ENCODE measurements at places on chromosomes 4 and X.

DNA sequence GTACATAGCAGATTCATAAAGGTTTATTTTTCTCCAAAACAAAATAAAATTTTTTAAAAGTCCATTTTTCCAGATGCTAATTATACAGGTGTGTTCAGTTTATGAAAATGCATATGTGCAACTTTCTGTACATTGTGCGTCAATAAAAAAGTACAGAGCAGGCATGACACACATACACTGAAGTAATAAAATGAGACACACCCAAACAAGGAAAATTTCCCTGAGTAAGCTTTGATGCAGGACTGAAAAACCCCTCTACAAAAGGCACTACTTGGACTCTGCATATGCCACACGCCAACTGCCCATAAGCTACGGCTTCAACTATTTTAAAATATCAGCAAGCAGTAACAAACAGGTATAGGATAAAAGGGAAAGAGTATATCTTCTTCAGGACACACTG is 13.8 kb downstream of the ARAP2 start:
- no peak for DNase-seq

- DNase-seq = no peak
Measured at GRCh38 chr4:151962138-151962823, 201.5 kb upstream of the GATB start.

GRCh38 chr4:139576219-139576618 is 20.2 kb upstream of the SETD7 start:
- no peak for DNase-seq

- peak; percentile 20 for DNase-seq
Measured at GRCh38 chrX:24396236-24396930, 35.9 kb downstream of the SUPT20HL1 start.

DNA sequence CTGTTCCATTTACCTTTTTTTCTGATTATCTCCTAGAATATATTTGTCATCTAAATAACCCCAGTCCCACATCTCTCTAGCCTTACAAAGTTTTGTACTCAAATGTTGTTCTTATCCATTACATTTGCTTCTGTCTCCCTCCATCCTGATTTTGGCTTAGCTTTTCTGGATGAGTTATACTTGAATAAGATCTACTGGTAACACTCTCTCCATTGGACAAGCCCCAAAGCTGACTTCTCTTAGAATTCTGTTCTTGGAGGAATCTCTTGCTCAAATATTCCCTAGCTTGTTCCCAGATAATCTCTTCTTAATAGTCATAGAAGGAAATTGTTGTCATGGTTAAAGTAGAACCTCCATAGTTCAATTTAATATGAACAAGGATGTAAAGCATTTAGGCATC is 115.5 kb upstream of the HS3ST1 start:
- no peak for DNase-seq

DNA sequence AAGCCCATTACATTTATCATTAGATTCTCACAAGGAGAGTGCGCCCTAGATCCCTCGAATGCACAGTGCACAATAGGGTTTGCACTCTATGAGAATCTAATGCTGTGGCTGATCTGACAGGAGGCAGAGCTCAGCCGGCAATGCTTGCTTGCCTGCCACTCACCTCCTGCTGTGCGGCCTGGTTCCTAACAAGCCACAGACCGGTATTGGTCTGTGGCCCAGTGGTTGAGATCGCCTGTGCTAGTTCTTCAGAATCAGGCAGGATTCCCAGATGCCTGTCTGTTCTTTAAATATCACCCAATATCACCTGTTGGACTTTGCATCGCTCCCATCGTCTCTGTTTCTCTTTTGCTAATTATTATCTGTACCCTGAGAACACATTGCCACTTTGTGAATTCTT is 14.0 kb downstream of the DSPP start:
- DNase-seq = no peak

DNA sequence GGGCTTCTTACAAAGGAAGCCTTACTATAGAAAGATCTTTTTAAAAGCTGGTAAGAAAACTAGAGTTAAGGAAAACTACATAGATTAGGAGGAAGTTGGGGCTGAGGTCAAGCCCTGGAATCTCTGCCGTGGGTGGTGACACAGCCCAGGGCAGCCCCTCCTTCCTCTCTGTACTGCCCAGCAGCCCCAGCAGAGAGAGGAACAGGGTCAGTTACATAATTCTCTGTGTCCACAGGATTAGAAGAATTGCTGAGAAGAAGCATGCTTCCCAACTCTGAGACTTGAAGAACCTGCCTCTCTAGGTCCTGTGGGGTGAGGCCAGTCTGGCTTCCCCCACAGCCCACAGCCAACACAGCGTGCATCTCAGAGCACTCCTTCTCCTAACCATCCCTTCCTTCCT is 9.2 kb upstream of the ABLIM2 start:
- no peak for DNase-seq

DNA sequence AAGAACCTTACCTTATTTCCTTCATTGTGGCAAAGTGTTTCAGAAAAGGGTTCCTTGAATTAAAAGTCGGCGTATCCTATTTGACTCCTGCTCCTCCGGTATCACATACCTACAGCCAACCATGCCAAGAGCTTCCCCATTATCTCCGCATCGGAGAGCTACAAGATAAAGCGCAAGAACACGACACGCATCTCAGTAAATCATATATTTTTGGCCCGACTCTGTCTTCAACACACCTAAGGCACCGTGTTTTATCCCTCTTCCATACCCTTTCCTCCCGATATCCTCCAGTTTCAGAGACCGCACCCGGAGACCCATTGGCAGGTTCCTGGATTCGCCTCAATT is 497 bp upstream of the THAP9 start:
- DNase-seq = no peak

- DNase-seq = no peak
Measured at GRCh38 chr4:173805884-173806283, 275.9 kb upstream of the HAND2 start.

- DNase-seq = peak; percentile 97
Measured at GRCh38 chr4:116531870-116532269, 553.5 kb downstream of the TRAM1L1 start.

- DNase-seq = no peak
Measured at GRCh38 chr4:48343551-48343950, 2.2 kb downstream of the SLAIN2 start.

DNA sequence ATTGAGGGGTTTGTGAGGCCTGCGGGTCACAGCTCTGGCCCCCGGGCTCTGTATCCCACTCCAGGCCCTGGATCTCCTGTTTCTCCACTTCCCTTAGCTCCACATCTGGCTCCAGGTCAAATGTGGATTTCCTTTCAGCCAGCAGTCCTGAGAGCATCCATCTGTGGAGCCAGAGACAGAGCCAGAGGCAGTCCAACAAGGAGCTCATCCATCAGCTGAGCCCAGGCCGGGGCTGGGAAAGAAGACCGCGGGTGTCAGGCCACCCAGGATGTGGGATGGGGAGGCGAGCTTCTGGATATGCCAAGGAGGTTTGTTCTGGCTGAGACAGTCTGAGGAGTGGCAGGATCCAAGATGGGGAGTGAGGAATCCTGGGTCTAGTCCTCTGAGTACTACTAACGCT is 91.7 kb downstream of the EFNB1 start:
- no peak for DNase-seq

DNA sequence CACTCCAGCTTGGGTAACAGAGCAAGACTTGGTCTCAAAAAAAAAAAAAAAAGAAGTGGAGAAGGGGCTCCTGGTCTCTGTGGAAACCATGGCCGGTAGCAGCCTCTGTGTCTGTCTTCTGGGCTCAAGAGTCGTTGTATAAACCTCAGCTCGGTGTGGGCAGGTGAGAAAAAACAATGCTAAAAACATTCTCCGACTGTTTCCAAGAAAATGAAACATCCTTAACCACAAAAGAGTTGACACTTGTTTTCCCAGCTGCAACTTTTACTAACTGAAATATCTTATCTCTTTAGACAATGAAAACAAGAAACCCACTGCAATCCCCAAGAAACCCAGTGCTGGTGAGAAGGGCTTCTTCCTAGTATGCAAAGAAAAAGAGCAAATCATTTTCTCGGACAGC is 26.2 kb downstream of the CD99 start:
- DNase-seq = peak; percentile 67

- DNase-seq = no peak
Measured at GRCh38 chr4:152476796-152477195, 59.1 kb downstream of the FBXW7 start.

DNA sequence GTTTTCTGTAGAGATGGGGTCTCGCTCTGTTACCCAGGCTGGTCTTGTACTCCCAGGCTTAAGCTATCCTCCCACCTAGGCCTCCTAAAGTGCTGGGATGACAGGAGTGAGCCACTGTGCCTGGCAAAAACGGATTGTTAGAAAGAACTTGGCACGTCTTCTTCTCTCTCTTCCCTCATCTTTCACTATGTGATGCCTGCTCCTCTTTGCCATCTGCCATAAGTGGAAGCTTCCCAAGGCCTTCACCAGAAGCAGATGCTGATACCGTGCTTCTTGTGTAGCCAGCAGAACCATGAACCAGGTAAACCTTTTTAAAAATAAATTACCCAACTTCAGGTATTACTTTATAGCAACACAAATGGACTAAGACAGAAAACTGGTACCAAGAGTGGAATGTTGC is 36.9 kb upstream of the HUWE1 start:
- DNase-seq = no peak

- no peak for DNase-seq
Measured at GRCh38 chrX:9530848-9531274, 66.0 kb downstream of the TBL1X start.

DNA sequence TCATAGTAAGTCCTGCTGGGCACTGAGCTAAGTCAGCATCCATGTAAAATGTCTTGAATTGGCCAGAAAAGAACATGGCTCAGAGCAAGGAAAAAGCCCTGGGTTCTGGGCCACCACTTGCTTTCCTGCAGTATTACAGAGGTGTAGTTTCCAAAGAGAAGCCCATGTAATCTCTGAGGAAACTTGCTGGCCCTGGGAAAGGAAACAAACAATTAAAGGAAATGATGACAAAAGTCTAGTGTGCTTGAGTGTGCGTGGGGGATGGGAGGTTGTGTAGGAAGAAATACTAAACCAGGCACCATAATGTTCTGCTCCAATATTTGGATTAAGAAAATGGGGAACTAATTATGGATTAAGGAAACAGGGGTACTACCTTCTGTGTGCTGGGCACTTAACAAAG is 39.5 kb upstream of the SMIM10L2A start:
- no peak for DNase-seq

DNA sequence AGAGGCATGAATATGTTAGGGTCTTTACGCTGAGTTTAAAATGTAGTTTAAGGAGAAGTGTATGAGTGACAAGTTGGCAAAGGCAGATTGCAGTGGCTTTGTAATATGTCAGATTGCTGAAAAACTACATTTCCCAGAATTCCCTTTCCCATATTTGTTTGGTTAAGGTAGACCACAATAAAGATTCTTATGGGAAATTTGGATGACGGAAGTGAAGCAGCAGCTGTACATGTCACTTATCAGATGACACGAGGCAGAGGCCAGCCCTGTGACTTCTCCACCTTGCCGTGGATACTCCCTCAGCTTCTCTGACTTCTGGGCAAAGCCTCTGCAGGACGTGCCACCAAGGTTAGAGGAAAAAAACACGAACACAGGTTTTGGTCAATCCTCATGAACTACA is 229.7 kb upstream of the DKK2 start:
- no peak for DNase-seq

- no peak for DNase-seq
Measured at GRCh38 chr4:154569584-154569983, 6.8 kb downstream of the FGB start.

GRCh38 chr4:37540486-37540885 is 145.7 kb downstream of the RELL1 start:
- DNase-seq = no peak

- no peak for DNase-seq
Measured at GRCh38 chr4:107603430-107603829, 116.6 kb downstream of the PAPSS1 start.

- peak; percentile 44 for DNase-seq
Measured at GRCh38 chr4:40283968-40284367, 51.2 kb upstream of the CHRNA9 start.

DNA sequence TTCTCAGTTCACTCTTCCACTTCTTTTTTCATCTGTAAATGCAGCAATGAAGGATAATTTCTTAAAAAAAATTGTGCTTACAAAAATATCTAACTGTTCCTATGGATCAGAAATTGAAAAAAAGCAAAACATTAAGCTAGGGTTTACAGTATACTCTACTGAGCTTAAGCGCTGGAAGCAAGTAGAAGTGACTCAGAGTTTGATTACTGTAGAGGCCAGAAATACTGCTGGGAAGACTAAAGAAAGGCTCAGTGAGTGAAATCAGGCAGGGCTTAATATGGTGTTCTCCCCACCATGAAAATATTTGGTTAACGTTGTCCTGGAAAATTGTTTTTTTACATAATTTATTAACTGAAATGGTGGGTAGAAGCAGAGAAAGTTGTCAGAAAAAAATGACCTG is 1061.8 kb upstream of the GRIA3 start:
- DNase-seq = no peak

DNA sequence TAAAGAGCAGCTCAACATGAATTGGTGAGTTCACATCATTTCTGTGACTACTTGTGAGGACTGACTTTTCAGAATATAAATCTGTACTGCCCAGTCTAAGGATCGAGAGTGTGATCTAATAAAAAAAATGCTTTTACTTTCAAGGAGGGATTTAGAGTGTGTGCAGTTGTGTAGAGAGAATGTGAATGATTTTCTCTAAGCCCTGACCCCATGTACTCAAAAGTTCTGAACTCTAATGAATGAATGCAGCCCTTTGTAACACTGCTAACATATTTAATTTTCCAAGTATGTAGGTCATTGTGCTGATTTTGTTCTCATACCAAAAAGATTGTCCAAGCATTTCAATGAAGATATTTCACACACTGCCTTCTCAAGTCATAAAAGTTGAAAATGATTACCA is 92.5 kb upstream of the STOX2 start:
- DNase-seq = no peak

DNA sequence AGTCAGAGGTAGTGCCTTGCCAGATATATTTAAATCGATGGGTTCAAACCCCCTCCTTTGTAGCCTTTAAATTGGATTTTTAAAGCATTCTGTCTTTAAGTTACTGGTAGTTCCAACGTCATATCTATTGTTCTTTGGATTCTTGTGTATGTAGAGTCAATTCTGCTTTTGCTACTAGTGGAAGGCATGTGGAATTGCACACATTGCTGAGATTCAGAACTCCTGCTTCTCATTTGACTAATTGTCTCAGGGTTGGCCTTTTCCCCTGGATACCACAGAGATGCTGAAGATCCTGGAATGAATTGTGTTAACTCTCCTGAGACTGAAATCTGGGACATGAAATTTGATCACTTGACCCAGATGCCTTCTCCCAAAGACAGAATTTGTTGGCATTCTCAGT is 328.3 kb upstream of the RPS6KA3 start:
- DNase-seq = no peak

GRCh38 chr4:76197971-76198410 is 15.6 kb downstream of the SCARB2 start:
- peak; percentile 82 for DNase-seq

Data from KBM-7 (cell line).